ENCODE measurements at places on chromosomes 16 and 17. TPM values are rescaled to one million over a fixed set of nuclear protein-coding genes. Genes with fewer than 3 reads are reported as not detected.
A peak's percentile ranks its signal among the peaks of the same experiment; 100 is the strongest.

- DNase-seq, result no peak
These were observed 7.6 kb upstream of the PKMYT1 start for GRCh38 chr16:2987833-2988232.

- no peak for DNase-seq
These were observed 45.6 kb upstream of the MEAK7 start for GRCh38 chr16:84550096-84550495.

DNA sequence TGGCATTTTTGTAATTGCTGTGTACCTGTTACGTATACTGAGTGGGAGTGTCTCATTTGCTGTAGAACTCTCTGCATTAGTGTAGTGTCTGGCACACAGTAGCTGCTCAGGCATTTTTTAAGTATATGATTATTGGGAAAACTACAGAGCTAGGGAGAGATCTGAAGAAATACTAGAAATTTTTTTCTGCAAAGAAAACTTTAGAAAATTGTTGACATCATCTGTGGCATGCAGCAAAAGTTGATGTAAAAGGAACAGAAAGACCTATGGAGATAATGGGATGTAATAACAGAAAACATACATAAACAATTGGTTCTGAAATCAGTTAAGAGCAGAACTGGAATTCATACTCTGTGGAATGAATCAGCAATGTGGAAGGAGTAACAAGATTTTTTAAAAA is 11.6 kb downstream of the CLTC start:
- no peak for DNase-seq

DNA sequence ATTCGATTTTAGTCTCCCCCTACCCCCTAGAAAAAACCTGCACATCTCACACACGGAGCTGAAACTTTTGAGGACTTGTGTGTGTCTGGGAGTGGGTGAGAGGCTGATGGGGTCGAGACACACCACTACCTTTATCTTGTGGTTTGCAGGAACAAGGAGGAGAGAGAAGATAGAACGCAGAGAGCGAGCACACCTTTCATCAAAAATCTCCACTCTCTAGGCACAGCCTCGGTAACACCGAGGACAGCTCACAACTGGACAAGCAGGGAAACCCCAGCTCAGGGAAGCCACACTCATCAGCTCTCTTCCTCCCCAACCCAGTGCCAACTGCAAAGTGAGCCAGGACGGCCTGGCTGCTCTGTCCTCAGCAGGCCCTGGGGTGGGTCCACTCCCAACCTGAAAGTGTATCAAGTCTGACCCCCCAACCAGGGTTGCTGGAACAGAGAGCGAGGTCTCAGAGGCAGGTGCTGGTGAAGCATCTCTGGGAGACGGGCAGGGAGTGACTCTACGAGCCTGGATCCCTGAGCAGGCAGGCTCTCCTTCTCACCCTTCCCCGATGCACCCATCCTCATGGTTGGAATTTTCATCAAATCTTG is 5.2 kb upstream of the GHDC start:
- no peak for DNase-seq

- DNase-seq, result no peak
These were observed 11.2 kb upstream of the HELZ start for GRCh38 chr17:67256075-67256732.

GRCh38 chr17:40857535-40857934 is 9.5 kb downstream of the KRT12 start:
- DNase-seq, result no peak

DNA sequence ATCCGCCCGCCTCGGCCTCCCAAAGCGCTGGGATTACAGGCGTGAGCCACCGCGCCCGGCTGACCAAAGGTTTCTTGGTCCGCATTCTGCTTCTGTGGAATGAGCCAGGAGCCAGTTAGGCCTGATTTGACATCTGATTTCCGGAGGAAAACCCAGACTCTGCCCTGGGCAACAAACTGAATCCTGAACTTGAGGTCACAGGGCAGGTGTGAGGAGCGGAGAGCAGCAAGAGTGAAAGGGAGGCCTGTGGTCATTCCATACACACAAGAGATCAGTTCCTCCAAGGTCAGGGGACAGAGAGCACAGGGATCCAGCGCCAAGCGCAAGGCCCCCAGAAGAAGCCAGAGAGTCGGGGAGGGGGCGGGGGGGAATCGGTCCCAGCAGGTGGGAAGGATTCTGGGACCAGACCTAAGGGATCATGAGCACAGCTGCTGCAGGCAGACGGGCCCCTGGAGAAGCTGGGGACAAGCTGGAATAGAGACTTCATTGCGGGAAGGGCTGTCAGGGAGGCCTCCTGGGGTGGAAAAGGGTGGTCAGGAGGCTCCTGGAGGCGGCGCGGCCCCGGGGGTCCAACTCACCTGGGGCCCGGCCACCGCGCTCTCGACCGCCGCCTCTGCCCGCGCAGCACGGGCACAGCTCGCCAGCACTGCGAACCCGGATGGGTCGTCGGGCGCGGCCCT is 436 bp downstream of the SHPK start:
- DNase-seq, result no peak

- no peak for DNase-seq
These were observed 38.7 kb upstream of the GPRC5B start for GRCh38 chr16:19923396-19923795.

- no peak for DNase-seq
These were observed 777 bp downstream of the FOXN1 start for GRCh38 chr17:28506763-28507487.

DNA sequence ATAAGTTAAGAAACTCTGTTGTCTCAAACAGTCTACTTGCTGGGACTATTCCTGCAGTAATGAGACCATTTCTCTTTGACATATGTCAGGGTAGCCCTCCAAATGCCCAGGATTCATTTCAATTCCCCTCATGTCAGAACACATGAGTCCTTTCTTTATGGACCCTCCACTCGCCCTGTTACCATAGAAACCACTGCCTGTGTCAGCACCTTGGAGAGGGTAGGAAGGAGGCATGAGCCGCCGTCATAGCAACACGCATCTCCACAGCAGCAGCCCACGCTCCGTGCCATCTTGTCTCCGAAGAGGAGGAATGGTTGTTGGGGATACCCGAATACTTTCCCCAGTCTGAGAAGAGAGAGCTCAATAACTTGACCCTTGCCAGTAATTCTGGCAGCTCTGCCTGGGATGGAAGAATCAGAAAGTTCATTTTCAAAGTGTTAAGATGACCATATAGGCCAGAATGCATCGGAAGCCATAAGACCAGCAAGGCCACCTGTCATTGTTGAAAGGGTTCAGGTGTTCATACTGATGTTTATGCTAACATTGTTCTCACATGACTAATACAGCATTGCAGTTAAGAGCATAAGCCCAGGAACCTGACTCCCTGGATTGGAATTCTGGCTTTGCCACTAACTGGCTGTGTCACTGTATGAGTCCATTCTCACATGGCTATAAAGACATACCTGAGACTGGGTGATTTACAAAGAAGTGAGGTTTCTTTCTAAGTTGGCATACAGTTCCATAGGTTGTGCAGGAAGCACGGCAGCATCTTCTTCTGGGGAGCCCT is 141.3 kb downstream of the ABCC12 start:
- DNase-seq, result no peak

GRCh38 chr16:13029786-13030185 is 128.4 kb downstream of the SHISA9 start:
- DNase-seq, result no peak

- DNase-seq, result no peak
These were observed 80.2 kb downstream of the BRIP1 start for GRCh38 chr17:61783120-61783519.

DNA sequence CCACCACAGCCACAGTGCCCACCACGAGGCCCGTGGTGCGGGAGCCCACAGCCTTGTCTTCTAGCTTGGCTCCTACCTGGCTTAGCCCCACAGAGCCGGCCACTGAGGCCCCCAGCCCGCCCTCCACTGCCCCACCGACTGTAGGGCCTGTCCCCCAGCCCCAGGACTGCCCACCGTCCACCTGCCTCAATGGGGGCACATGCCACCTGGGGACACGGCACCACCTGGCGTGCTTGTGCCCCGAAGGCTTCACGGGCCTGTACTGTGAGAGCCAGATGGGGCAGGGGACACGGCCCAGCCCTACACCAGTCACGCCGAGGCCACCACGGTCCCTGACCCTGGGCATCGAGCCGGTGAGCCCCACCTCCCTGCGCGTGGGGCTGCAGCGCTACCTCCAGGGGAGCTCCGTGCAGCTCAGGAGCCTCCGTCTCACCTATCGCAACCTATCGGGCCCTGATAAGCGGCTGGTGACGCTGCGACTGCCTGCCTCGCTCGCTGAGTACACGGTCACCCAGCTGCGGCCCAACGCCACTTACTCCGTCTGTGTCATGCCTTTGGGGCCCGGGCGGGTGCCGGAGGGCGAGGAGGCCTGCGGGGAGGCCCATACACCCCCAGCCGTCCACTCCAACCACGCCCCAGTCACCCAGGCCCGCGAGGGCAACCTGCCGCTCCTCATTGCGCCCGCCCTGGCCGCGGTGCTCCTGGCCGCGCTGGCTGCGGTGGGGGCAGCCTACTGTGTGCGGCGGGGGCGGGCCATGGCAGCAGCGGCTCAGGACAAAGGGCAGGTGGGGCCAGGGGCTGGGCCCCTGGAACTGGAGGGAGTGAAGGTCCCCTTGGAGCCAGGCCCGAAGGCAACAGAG is 10.5 kb downstream of the VASN start:
- no peak for DNase-seq

DNA sequence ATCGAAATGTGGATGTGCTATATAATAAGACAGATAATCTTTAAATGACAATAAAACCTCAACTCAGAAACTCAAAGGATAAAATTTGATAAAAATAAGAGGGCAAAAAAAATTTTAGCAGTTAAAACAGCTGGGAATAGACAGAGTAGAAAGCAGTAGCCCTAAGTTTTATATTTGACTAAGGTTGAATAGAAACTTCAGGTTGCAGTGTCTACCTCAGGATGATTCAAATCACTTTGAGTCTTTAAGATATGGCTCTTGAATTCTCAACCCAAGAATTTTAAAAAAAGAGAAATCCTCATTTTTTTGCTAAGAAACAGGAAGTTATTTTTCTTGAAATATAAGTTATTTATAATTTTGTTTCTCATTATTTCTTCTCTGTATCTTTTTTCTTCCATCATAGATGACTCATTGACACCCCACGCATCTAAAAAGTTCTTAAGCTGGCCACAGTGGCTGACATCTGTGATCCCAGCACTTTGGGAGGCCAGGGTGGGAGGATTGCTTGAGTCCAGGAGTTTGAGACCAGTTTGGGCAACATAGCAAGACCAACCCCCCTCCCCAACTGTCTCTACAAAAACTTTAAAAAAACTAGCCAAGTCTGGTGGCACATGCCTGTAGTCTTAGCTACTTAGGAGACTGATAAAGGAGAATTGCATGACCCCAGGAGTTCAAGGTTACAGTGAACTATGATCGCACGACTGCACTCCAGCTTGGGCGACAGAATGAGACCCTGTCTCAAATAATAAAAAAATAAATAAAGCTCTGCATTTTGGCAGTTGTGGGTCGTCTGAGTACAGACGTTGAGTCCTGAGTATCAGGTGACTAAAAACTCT is 23.9 kb downstream of the NFAT5 start:
- no peak for DNase-seq

GRCh38 chr17:63275318-63275970 is 170.7 kb downstream of the CYB561 start:
- DNase-seq, result no peak

GRCh38 chr17:38798614-38799500 is 499 bp downstream of the PIP4K2B start:
- DNase-seq, result peak; percentile 84

GRCh38 chr16:85002608-85003007 is 8.7 kb downstream of the ZDHHC7 start:
- DNase-seq, result no peak

DNA sequence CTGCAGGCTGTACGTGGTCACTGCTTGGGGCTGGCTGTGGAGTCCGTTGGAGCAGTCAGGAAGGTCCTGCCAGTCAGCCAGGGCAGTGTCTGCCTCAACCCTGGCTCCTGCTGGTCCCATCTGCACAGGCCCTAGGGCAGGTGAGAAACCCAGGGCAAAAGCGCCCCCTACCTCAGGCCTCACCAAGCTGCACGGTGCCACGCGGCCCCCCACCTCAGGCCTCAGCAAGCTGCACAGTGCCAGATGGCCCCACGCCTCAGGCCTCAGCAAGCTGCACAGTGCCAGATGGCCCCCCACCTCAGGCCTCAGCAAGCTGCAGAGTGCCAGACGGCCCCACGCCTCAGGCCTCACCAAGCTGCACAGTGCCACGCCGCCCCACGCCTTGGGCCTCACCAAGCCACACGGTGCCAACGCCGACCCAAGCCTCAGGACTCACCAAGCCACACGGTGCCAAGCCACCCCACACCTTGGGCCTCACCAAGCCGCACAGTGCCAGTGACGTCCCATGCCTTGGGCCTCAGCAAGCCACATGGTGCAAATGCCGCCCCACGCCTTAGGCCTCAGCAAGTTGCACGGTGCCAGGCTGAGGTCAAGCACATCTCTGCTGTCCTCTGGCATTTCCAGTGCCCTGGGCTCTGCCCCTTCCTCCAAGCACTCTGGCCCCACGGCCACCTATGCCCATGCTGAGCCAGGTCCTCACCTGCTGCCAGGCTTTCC is 5.5 kb downstream of the TMEM204 start:
- DNase-seq, result no peak

- DNase-seq, result no peak
These were observed 20.4 kb upstream of the IL4R start for GRCh38 chr16:27293343-27293742.

GRCh38 chr16:4937782-4938682 is 1.1 kb upstream of the PPL start:
- DNase-seq, result no peak

GRCh38 chr17:34725725-34726124 is 146.3 kb downstream of the TMEM132E start:
- DNase-seq, result no peak

The KRTAP16-1 gene
- total RNA-seq, result not detected

The CHRNE gene
- total RNA-seq, result 0.57 TPM

The PPY gene
- not detected for total RNA-seq

The KRTAP3-2 gene
- total RNA-seq, result not detected

The MYH13 gene
- total RNA-seq, result not detected

The MT1G gene
- total RNA-seq, result 26.7 TPM

The SMIM36 gene
- not detected for total RNA-seq

The MT1A gene
- total RNA-seq, result 52.7 TPM

The SEPTIN12 gene
- not detected for total RNA-seq

The CLEC19A gene
- not detected for total RNA-seq

The OR1A1 gene
- total RNA-seq, result not detected
